ENCODE measurements at places on chromosomes 4 and X. TPM values are rescaled to one million over a fixed set of nuclear protein-coding genes. Genes with fewer than 3 reads are reported as not detected.

DNA sequence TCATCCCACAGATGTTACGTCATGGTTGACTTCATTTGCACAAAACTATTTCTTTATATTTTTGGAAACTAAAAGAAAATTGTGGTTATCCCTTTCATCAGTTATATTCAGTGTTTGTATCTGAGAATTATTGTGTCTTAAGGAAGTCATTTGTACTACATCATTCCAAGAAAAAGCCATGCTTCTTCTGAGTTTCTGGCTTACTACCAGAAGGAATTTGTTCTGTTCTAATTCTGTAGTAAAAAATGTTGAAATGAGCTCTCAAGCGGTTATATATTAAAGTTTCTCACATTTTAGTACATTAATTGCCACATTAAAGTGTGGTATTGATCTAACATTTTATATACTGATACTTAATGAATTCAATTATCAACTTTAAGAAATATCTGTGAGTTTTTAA is 1844.5 kb downstream of the PCDH7 start:
- no peak for DNase-seq

DNA sequence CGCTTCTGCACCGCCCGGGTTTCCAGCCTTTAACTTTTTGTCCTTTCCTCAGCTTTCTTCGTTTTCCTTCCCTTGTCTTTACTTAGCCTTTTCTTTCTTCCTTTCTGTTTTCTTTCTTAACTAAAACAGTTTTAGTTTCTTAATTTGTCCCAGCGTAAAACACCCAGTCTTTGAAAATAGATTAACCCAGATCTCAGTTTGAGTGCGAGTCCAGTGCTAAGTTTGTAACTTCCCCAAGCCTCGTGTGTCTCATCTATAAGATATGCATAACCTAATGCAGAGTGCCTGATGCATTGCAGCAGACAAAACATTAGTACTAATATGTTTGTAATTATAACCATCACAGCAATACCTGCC is 460 bp upstream of the GEMIN8 start:
- no peak for DNase-seq

DNA sequence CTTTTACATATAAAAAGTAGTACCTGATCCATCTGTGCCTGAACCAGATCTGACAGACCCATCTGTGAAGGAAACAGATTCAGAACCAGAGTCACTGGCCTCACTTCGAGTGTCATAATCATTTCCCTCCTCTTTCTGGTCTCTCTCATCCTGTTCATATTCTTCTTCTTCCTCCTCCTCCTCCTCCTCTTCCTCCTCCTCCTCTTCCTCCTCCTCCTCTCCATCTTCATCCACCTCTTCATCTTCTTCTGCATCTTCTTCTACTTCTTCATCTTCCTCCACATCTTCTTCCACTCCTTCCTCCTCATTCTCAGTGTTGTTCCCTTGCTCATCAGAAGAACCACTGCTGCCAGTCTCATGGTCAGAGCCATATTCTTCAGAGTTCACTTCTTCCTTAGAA is 12.9 kb downstream of the YTHDC1 start:
- no peak for DNase-seq

DNA sequence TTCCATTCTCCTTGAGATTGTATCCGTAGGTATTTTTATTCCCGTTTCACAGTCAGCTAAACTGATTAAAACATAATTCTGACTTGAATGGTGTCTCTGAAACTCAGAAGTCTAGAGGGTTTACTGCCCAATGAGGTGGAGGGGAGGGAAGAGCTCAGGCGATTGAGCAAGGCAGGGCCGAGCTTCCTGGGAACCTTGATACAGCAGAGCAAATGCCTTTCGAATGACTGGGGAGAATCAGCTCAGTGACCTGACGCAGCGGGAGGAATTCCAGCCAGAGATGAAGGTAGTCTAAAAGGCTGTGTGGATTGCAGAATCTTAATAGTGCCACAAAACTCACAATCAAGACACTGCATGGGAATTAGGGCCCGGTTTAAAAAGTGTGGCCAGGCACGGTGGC is 233.6 kb downstream of the EVC2 start:
- no peak for DNase-seq

GRCh38 chr4:76904646-76905190 is 6.8 kb upstream of the SOWAHB start:
- no peak for DNase-seq

DNA sequence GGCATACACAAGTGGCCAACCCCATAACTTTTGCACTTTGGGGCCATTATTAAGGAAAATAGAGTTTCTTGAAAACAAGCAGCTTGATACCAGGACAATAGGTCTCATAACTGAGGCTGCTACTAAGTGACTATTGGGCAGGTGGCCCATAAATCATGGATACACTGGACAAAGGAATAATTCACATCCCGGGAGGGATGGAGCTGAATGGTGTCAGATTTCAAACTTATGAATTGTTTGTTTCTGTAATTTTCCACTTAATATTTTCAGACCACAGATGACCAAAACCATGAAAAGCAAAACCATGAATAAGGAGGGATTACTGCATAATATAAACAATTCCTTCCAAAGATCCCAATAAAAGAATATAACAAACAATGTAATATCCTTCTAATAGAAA is 114.4 kb downstream of the WDFY3 start:
- no peak for DNase-seq

- DNase-seq = no peak
Observed at GRCh38 chr4:82753725-82754410, 44.7 kb downstream of the SCD5 start.

GRCh38 chrX:46965125-46965758 is 53.0 kb downstream of the JADE3 start:
- DNase-seq = no peak

- DNase-seq = no peak
Observed at GRCh38 chr4:111992351-111993168, 152.7 kb upstream of the FAM241A start.

GRCh38 chrX:129743821-129744220 is 5.0 kb downstream of the XPNPEP2 start:
- DNase-seq = no peak

GRCh38 chr4:25551605-25552004 is 104.0 kb upstream of the SLC34A2 start:
- no peak for DNase-seq

GRCh38 chr4:84597450-84597849 is 14.5 kb downstream of the CDS1 start:
- no peak for DNase-seq

DNA sequence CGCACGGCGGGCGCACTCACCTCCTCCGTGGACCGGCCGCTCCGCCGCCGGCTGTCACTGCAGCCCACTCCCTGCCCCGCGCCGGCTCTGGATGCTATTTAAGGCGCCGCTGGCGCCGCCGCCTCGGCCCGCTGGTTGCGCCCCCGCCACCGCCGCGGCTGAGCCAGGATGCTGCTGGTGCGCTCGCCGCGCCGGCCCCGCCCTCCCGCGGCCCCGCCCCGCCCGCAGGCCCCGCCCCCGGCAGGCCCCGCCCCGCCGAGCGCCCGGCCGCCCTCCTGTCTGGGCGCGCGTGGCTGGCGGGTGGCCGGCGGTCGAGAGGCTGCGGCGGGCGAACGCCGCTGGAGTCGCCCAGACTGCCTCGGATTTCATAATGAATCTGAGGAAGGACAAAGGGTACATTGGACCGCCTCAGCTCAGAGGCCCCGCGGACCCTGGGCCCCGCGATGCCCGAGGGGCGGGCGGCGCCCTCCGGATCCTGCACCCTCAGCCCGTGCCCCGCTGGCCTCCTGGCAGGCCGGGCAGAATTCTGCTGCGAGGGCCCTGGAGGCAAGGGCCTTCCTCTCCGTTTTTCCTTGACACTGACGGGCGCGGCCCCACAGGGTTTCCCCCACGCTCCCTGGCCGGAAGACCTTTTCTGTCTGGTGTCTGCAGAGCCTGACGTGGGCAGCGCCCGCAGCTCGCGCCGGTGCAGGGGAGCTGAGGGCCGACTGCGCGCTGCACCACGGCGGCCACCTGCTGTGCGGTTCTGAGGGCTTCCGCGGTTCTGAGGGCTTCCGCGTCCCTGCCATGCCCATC is at the start of gene ACSL1:
Gene ACSL1 (minus strand): TSS at position 73 of the 795 bp plus-strand sequence. CDS start 22,454 bp downstream, outside the sequence.
- peak; percentile 79 for DNase-seq

DNA sequence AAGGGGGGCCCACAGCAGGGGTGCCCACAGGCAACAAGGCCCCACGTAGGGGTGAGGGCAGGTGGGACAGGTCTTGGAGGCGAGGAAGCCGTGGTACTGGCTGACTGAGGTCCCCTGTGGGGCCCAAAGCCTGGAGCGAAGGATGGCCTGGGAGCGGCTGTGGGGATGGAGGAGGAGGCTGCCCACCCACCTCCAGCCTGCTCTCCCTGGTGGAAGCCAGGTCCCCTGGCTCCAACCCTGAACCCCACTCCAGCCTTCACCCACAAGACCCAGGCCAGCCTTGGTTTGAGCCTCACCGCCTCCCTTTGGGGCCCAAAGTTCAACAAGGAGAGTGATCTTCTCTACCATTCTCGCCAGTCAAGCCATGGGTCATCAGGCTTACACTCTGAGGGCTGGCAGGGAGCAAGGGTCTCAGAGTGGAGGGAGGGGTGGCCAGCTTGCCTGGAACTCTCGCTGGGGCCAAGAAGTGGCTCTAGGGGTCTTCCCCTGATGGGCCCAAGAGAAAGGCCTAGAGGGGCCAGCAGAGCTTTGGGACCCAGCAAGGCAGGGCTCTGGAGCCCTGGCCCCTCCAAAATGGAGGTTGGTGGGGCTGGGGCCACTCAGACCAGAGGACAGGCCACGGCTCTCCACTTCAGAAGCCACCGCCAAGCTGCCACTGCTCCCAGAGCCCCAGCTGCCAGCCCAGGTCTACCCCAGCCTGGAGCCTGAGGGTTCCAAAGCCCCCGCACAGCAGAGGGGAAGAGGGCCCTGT is 5.0 kb downstream of the PNCK start:
- DNase-seq = no peak

USP17L21 gene
- not detected for total RNA-seq

KLHL8 gene
- total RNA-seq = 14.7 TPM

PHF8 gene
- total RNA-seq = 59.6 TPM

RPL36A gene
- 318 TPM for total RNA-seq

ZNF518B gene
- total RNA-seq = 59.0 TPM

PLP1 gene
- total RNA-seq = not detected

RTL3 gene
- not detected for total RNA-seq

TCP11X2 gene
- not detected for total RNA-seq

SATL1 gene
- not detected for total RNA-seq

SAGE1 gene
- not detected for total RNA-seq

TMEM255A gene
- total RNA-seq = 0.23 TPM

NAA10 gene
- 80.8 TPM for total RNA-seq

TEX13D gene
- not detected for total RNA-seq

STBD1 gene
- 0.49 TPM for total RNA-seq

Data from naive thymus-derived CD8-positive, alpha-beta T cell (primary cell).